ENCODE measurements at places on chromosomes 7 and 10. TPM values are rescaled to one million over a fixed set of nuclear protein-coding genes. Genes with fewer than 3 reads are reported as not detected.

- H3K4me3 ChIP-seq = no peak overlapping the region
- DNase-seq = no peak
- no peaks in the 10 kb centered on the region for H3K36me3 ChIP-seq
Measured at GRCh38 chr7:37391791-37392672, 56.6 kb downstream of the ELMO1 start.

Gene OGDH
- total RNA-seq = 59.2 TPM

GRCh38 chr10:49230004-49230403 is 41.8 kb upstream of the TMEM273 start:
- no peak for DNase-seq
- H3K4me1 ChIP-seq = no peaks in the 10 kb centered on the region
- H3K36me3 ChIP-seq = no peaks in the 10 kb centered on the region
- no peak overlapping the region for H3K27ac ChIP-seq

- no peak overlapping the region for H3K27ac ChIP-seq
- H3K27me3 ChIP-seq = no peaks in the 10 kb centered on the region
- H3K36me3 ChIP-seq = no peaks in the 10 kb centered on the region
- peak; percentile 54 for DNase-seq
Measured at GRCh38 chr7:148264933-148265557, 325.5 kb upstream of the C7orf33 start.

Gene FXYD4
- not detected for total RNA-seq

DNA sequence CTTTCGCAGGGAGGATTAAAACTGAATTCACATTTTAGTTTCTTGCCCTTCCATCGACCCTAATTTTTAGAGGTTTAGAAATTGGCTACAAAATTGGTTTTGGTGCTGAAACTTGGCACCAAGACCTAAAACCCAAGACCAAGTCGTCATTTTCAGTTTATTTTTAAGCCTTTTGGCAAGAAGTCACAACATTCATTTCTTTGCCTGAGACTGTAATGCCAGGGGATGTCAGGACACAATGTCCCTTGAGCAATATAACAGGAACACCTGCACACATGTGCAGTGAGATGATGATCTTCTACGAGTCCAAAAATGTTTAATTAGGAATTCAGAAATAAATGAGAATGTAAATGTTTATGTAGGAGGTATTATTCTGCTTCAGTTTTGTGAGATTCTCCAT is 335.4 kb upstream of the ANKRD30A start:
- DNase-seq = no peak
- no peaks in the 10 kb centered on the region for H3K27me3 ChIP-seq
- H3K4me3 ChIP-seq = no peak overlapping the region
- H3K4me1 ChIP-seq = no peaks in the 10 kb centered on the region
- H3K27ac ChIP-seq = no peak overlapping the region
- no peaks in the 10 kb centered on the region for H3K36me3 ChIP-seq

GRCh38 chr7:36487756-36488336 is 98.2 kb downstream of the ANLN start:
- no peak for DNase-seq
- H3K36me3 ChIP-seq = no peaks in the 10 kb centered on the region
- no peaks in the 10 kb centered on the region for H3K4me1 ChIP-seq

Gene PKD2L1
- total RNA-seq = not detected

- no peaks in the 10 kb centered on the region for H3K27me3 ChIP-seq
- no peaks in the 10 kb centered on the region for H3K4me1 ChIP-seq
- H3K36me3 ChIP-seq = no peaks in the 10 kb centered on the region
- no peak overlapping the region for H3K27ac ChIP-seq
- no peak overlapping the region for H3K4me3 ChIP-seq
Measured at GRCh38 chr10:69489506-69490090, 38.3 kb downstream of the TSPAN15 start.

Gene RAB19
- not detected for total RNA-seq

DNA sequence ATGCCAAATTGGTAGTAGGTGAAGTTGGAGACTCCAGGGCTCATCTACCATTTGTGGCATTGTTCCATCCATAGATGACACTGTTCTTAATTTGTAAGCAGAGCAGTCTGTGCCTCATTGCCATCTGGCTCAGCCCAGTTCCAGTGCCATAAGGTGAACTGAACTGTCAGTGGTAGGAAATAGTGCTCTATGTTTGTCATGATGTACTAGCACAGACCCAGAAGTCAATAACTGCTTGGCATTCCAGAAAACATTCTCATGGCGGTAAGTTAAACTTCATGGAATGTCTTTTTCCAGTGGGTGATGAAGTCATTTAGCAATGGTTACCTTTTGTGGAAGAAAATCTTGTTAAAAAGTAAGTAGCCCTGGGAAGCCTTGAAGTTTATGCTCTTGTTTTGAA is 302.7 kb downstream of the SUGCT start:
- no peaks in the 10 kb centered on the region for H3K36me3 ChIP-seq
- H3K27me3 ChIP-seq = no peaks in the 10 kb centered on the region
- peak; percentile 65 for DNase-seq
- H3K4me1 ChIP-seq = peaks cover 24% of the 10 kb centered on the region
- H3K27ac ChIP-seq = peak overlapping the region; percentile 98
- no peak overlapping the region for H3K4me3 ChIP-seq

Gene LIPF
- not detected for total RNA-seq

Gene CTAGE4
- 0.36 TPM for total RNA-seq

- DNase-seq = no peak
- no peaks in the 10 kb centered on the region for H3K27me3 ChIP-seq
- no peak overlapping the region for H3K4me3 ChIP-seq
- no peaks in the 10 kb centered on the region for H3K36me3 ChIP-seq
- H3K27ac ChIP-seq = no peak overlapping the region
Measured at GRCh38 chr7:134463751-134464150, 4.9 kb upstream of the AKR1B1 start.

Gene XRCC2
- total RNA-seq = 1.2 TPM

Gene ZNF853
- total RNA-seq = under 0.01 TPM
